ENCODE measurements at places on chromosomes 1 and 21.

GRCh38 chr1:183023601-183024316 lies 539 bp downstream of the LAMC1 start:
- DNase-seq = peak; percentile 31

DNA sequence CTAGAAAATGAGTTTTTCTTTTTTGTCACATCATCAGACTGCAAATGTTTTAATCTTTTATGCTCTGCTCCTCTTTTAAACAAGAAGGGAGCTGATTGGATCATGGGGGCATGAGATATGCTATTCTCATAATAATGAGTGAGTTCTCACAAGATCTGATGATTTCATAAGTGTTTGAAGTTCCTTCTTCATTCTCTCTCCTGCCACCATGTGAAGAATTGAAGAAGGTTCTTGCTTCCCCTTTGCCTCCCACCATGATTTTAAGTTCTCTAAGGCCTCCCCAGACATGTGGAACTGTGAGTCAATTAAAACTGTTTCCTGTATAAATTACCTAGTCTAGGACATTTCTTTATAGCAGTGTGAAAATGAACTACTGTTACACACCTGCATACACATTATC lies 218.2 kb downstream of the NRIP1 start:
- no peak for DNase-seq

DNA sequence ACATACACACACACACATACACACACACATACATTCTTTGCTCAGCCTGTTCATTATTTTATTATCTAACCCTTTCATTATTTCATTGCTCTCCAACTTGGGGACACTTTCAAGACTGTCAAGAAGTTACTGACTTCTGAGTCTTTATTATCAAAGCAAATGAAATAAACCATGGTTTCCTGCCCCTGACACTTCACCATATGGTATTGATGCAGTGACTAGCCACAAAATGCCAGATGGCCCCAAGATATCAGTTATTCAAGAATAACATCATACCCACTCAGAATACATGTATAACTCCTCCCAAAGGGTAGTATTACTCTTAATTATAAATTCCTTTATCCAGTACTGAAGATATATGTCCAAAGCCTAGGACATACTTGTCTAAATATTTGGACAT lies 197.3 kb downstream of the MRPL39 start:
- DNase-seq = no peak

DNA sequence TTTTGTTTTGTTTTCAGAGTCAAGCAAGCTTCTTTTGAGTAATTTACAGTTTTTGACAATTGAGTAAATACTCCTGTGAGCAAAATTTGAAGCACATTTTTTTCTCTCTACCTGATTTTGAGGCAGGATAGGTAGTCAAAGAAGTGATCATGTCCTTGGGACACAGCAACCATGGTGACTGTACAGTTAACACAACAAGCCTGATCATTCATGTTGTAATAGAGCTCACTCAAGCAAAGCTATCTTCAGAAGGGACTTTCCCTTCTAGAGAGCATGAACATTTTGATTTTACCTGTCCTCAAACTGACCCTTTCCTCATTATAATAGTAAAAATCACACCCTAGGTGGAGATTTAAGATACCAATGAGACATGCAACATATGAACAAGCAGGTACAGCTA lies 126.5 kb upstream of the KCNK1 start:
- no peak for DNase-seq

- DNase-seq = no peak
These were observed 161.3 kb downstream of the ROR1 start for GRCh38 chr1:63935143-63935542.

GRCh38 chr1:186985889-186986491 lies 157.2 kb downstream of the PLA2G4A start:
- DNase-seq = no peak

DNA sequence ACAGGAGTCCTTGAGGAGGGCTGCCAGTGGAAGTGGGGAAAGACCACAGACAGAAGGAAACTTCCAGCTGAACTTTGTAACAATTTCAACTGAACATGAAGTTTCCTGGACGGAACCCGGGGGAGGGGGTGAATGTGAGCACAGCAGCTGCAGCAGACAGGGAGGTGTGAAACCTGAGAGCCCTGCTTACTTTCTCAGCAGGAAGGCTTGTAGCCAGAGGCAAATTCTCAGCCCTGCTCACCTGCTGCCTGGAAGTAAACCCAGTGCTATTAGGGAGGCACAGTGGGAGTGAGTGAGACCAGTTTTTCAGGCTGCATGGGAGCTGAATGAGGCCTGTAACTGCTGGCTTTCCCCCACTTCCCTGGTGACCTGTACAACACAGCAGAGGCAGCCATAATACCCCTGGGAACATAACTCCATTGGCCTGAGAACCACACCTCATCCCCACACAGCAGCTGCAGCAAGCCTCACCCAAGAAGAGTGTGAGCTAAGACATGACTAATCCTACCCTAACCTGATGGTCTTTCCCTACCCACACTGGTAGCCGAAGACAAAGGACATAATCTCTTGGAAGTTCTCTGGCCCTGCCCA lies 9.6 kb upstream of the SPRR2F start:
- DNase-seq = no peak

- no peak for DNase-seq
These were observed 37.1 kb upstream of the COL11A1 start for GRCh38 chr1:103145449-103145848.

DNA sequence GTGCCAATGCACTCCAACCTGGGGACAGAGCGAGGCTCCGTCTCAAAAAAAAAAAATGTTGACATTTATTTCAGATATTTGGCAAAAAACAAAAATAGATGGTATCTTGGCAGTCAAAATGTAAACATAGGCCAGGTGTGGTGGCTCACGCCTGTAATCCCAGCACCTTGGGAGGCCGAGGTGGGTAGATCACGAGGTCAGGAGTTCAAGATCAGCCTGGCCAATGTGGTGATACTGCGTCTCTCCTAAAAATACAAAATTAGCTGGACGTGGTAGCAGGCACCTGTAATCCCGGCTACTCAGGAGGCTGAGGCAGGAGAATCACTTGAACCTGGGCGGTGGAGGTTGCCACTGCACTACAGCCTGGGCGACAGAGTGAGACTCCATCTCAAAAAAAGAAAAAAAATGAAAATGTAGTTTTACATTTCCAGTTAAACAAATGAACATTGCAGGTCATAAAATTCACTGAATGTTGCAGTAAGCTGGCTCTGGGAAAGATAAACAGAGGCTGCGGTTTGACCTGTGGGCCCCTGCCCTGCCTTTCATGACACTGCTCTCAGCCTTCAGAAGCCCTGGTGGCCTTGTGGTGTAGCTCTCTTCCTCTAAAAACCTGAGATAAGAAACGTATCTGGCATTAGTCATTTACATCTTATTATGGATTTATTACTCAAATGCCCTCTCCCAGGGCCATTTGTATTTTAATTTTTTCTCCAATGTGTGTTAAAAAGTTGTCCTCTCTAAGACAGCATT lies 12.2 kb upstream of the SLC44A3 start:
- DNase-seq = no peak

- no peak for DNase-seq
These were observed 5.4 kb downstream of the VPS45 start for GRCh38 chr1:150072959-150073358.

DNA sequence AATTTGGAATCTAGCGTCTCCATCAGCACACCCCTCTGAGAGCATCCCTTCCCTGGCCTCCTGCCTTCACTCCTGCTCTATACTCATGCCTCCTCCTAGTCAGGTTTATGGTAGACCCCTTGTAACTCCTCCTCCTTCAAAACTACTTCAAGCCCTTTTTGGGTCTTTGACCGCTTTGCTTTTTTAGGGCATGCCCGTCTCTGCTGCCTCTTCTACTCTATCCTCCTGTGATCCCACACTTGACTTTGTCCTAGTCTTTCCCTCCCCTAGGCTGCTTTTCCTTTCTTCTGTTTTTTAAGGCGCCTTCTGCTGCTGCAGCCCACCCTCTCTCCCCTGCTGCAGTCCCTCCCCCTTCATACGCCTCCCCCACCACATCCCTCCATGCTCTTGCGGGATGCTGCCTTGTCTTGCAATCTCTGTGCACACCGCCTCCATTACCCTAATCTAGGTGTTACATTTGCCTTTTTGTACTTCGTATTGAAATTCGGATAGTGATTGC lies 1.5 kb downstream of the SNX27 start:
- DNase-seq = no peak

DNA sequence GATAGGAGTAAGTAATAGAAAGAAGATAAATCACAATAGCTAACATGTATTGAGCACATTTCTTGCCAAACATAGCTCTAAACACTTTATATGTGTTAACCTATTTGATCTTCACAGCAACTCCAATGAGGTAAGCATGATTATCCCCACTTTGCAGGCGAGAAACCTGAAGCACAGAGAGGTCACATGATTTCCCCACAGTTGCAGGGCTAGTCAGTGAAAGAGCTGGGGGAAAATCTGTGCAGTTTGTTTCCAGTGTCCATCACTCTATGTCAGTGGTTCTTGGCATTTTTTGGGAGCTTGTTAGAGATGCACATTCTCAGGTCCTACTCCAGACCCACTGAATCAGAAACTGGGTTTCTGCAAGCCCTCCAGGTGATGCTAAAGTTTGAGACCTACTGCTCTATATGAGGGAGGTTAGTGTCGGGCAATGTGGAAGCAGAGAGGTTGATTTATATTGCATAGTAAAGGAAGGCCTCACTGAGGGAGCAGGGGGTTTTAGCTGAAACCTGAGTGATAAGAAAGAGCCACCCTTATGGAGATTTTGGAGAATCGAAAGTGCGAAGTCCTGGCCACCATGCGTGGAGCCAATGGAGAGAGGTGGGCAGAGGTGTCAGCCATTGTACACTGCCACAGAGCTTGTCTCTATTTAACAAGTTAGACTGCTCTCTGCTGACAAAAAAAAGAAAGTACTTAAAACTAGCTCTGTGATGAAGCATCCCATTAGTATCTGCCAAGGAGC lies 20.9 kb downstream of the MCOLN3 start:
- no peak for DNase-seq

- no peak for DNase-seq
These were observed 4.0 kb downstream of the ENO1 start for GRCh38 chr1:8874230-8875201.

GRCh38 chr1:178885869-178886268 lies 15.0 kb upstream of the ANGPTL1 start:
- no peak for DNase-seq

DNA sequence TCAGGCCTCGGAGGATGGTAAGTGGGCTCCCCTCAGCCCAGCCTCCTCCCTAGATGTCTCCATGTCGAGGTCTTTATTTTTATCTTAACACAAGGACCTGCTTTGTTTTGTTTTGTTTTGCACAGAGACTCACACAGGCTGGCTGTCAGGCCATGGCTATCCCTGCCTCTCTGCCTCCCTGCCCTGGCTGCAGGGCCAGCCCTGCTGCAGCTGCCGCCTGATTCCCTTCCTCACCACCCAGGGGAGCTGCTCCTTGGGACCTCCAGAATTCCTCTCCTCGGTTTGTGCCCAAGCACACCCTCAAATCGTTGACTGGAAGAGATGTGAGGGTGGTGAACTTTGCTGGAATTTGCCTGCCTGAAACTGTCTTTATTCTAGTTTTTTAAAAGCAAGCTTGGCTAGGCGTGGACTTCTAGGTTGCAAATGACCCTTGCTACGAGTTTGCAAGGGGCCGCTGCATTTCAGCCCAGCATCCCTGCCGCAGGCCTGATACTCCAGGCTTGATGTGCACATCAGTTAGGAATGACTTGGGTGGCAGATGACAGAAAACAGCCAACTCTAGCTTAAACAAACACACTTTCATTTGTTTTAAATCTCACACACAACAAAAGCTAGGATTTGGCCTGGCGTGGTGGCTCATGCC lies 37.1 kb downstream of the WNT9A start:
- no peak for DNase-seq

DNA sequence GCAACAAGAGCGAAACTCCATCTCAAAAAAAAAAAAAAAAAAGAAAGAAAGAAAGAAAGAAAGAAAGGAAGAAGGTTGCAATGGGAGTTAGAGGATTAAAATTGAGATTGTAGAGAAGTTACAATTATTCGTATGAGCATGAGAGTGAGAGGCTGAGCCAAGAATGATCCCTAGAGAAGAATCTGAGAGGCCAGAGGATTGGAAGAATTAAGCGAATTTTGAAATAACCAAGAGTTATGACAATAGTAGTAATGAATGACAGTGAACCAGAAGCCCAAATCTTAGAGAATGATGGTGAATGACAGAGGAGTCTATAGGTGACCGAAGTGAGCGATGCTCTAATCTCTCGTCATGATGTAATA lies 369 bp upstream of the ZYG11B start:
- DNase-seq = no peak

DNA sequence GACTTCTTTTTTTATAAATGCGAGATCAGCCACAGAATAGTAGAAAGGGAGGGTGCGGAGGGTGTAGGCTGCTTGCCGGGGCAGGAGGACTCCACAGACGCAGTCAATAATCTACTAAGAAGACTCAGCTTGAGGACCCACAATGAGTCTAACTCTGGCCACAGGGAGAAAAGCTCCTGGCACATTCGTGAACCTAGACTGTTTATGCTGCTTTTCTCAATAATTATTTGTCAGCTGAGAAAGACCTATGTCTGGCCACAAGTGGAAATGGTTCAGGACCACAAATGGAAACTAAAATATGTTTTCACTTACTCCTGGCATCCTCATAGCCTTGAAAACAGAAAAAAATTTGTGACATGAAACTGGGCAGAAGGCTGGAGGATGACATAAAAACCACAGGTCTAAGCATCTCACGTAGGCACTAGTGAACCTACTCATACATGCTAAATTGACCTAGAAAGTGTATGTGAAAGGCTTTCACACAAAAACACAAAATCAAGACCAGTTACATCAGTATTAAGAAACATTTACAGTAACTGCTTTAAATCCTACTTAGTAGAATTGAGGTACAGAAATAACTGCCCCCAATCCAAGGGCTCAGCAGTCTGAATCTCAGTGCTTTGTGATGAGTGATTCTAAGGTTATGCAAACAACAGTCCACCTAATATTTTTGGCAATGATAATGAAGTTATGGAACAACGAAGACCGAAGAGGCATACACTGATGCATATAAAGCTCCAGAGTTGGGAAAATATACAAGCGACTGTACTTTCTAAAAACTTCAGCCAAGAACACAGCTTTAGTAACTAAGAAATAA lies 159.5 kb downstream of the SLC45A1 start:
- DNase-seq = no peak

GRCh38 chr1:184624051-184624450 lies 130.6 kb downstream of the EDEM3 start:
- DNase-seq = no peak

DNA sequence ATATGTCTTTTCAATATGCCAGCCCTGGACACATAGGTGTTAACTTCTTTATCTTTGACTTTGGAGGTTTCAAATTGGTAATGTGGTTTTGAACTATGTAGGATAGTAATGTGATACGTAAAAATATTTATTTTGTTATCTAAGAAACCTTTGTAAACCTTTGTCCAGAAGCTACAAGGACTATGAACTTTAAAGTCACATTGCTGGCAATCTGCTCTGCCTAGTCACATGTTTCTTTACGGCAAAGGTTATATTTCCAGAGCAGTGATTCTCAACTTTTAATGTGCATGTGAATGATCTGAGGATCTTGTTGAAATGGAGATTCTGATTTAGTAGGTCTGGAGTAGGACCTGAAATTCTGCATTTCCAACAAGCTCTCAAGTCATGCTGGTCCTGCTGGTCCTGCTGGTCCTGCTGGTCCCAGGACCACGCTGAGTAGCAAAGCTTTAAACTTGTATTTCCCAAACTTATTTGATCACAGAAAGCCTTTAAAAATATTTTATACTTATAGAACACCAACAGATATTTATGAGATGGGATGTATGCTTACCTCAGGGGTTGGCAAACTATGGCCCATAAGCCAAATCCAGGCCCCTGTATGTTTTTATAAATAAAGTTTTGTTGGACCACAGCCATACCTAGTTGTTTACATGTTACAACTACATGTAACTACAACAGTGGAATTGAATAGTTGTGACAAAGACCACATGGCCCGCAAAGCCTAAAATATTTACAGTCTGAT lies 57.9 kb upstream of the QSOX1 start:
- DNase-seq = no peak

- DNase-seq = no peak
These were observed 47.5 kb upstream of the PLA2G2C start for GRCh38 chr1:20233866-20234265.
